ENCODE measurements at places on chromosomes 4 and X. TPM values are rescaled to one million over a fixed set of nuclear protein-coding genes. Genes with fewer than 3 reads are reported as not detected.

The COL25A1 gene
- total RNA-seq, result not detected

The RBBP7 gene
- total RNA-seq, result 112 TPM

The COX7B2 gene
- total RNA-seq, result not detected

The SLC6A14 gene
- not detected for total RNA-seq

The SLC10A3 gene
- 27.2 TPM for total RNA-seq

The FBXL5 gene
- total RNA-seq, result 83.5 TPM

The RBM47 gene
- total RNA-seq, result 3.0 TPM

The FAAH2 gene
- total RNA-seq, result 0.86 TPM

The TMEM271 gene
- not detected for total RNA-seq

The PDGFC gene
- total RNA-seq, result 69.3 TPM

The HTN1 gene
- total RNA-seq, result not detected

The CLDN34 gene
- total RNA-seq, result not detected

The ADAMTS3 gene
- 2.5 TPM for total RNA-seq

The MAGEA11 gene
- total RNA-seq, result not detected

The IL2RG gene
- total RNA-seq, result not detected

The FATE1 gene
- not detected for total RNA-seq

The UGT2B17 gene
- not detected for total RNA-seq

The KLF3 gene
- 24.2 TPM for total RNA-seq

The USP11 gene
- total RNA-seq, result 23.7 TPM

The ITGB1BP2 gene
- total RNA-seq, result 2.9 TPM

The ERVMER34-1 gene
- total RNA-seq, result 5.4 TPM

The CLIC2 gene
- total RNA-seq, result 0.50 TPM

The ADRA2C gene
- total RNA-seq, result not detected

The MAGEA10 gene
- total RNA-seq, result not detected

The IL13RA1 gene
- 39.1 TPM for total RNA-seq

The SLC10A6 gene
- 0.67 TPM for total RNA-seq

The PABPC1L2A gene
- not detected for total RNA-seq

The HTRA3 gene
- total RNA-seq, result 0.17 TPM

The IL1RAPL2 gene
- 0.50 TPM for total RNA-seq

The GPR82 gene
- not detected for total RNA-seq

The DIPK2B gene
- not detected for total RNA-seq

The SMR3B gene
- total RNA-seq, result not detected

The CCDC160 gene
- total RNA-seq, result under 0.01 TPM

The CLCN4 gene
- 0.94 TPM for total RNA-seq

The PPP1R2C gene
- total RNA-seq, result not detected

The AMTN gene
- total RNA-seq, result not detected

The GYG2 gene
- not detected for total RNA-seq

The DGKK gene
- total RNA-seq, result not detected

The SYN1 gene
- under 0.01 TPM for total RNA-seq

The AKAP4 gene
- not detected for total RNA-seq

The SOX3 gene
- not detected for total RNA-seq

The AFM gene
- not detected for total RNA-seq
